CD4-positive, alpha-beta T cell treated with Interferon gamma for 1 hour (primary cell): ENCODE measurements at places on chromosomes 7 and 10.

DNA sequence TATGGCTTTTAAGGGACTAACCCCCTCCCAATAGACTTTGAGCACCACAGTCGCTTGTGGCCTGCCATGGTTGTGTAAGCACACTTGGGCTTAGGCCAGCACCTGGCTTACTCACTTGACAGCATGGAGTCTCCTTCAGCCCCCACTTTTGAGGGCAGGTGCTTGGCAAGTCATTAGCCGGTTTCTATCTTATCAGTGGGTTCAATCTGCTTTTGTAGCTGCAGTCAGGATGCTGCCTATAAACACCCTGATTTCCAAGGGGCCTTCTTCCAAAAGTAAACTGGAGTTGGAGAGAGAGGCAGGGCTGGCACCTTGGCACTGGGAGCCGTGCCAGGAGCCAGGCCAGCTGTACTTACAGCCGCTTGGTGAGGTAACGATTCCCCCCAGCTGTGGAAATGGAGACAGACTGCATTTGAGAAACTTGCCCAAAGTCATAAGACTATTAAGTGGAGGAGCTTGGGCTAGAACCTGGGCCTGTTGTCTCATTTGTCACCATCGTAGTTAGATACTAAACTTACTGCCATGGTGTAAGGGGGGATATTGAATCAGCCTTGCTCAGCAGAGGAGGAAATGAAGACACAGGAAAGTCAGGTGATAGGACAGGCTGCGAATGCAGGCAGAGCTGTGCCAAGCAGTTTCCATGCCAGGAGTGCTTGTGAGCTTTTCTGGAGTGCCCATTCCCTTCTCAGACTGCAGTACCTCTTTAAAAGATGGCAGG is 92.2 kb upstream of the EFCAB10 start:
- no peak for DNase-seq

DNA sequence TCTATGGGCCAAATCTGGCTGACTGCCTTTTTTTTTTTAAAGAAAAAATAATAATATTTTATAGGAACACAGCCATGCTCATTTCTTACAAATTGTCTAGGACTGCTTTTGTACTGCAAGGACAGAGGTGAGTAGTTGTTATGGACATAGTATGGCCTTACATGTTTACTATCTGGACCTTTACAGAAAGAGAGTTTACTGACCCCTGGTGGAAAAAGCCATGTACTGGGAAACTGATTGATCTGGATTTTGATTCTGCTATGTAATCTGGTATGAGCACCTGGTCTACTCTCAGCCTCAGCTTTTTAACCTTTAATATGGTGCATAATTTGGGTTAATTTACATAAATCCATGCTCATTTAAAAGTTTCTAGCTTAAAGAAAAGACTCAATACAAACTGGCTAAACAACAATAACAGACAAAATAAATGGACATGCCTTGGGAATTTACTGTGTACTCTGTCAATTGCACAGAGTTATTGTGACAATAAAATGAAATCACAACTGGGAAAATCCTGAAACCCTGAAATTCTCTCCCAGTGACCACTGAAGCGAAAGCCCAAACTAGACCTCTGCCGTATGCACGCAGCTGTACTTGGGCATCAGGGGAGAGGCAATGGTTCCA is 260.7 kb downstream of the BMPER start:
- no peak for DNase-seq

GRCh38 chr7:128104108-128104742 is 73.0 kb upstream of the LRRC4 start:
- no peak for DNase-seq

DNA sequence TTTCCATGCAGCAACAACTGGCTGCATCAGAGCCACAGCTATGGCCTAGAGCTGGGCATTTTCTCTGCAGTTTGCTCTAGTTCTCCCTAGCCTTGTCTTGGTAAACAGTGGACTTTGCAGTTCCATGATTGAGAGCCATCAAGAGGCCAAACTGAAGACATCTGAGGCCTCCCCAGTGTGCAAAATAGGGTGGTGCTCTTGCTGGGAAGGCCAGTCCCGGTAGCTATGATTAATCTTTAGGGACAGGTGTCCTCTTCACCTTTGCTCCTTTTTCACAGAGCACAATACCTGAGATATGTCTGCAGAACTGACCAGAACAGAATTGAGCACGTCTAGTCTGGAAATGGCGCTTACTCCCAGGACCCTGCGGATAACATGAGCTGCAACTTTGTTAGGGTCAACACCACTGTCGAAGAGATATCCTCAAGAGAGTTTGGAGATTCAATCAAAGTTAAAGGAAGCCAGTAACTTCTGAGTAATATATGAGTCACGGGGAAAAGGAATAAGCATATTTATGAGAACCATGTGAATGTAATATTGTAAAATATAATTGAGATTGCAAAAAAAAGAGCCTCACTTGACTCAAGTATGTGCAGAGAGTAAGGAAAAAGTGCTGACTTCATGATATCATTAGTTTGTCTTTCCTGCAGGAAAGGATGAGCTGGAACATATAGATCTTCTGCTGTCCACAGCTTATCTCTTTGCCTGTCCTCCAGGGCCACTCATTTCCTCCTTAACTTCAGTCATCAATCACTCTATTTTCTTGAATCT is 76.7 kb downstream of the ANK3 start:
- DNase-seq, result no peak

DNA sequence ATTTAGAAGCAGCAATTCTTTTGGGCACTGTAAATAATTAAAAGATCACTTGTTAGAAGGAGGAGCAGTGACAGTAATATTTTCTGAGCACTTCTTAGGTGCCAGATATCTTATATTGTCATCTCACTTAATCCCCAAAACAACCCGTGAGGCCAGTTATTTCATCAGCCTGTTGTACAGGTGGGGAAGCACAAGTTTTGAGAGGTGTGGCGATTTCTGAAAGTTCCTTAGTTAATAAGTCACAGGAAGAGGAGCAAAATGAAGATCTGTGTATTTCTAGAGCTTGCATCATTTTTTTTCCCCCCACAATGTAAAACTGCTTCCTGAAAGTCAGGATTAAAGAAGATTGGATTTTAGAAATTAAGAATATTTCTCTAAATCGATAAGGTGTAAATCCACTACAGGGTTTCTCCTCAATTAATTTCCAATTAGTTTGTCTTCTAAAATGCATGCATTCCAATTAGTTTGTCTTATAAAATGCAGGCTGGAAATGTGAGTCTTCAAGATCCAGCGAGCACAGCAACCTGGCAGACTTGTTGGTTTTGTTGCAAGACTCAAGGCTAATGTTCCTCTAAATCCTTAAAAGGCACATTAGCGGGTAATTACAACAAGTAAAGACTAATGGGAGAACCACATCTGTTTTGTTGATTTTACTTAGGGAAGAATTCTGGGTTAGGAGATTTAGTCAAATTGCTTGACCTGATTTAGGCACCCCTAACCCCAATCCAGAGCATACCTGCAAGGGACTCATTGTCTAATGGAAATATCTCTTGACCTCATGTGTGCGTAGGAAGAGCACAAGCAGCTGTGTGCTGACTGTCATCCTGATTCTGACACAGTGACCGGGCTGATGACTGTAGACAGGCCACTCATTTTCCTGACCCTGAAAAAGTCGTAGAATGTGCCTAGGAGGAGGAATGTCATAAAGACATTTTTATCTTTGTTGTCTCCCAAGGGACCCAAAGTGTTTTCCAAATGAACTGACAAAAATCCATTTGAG is 272.0 kb downstream of the BAMBI start:
- no peak for DNase-seq

GRCh38 chr10:85979598-85979997 is 387.0 kb downstream of the GRID1 start:
- no peak for DNase-seq

GRCh38 chr10:16536155-16536554 is 14.5 kb upstream of the C1QL3 start:
- DNase-seq, result no peak

DNA sequence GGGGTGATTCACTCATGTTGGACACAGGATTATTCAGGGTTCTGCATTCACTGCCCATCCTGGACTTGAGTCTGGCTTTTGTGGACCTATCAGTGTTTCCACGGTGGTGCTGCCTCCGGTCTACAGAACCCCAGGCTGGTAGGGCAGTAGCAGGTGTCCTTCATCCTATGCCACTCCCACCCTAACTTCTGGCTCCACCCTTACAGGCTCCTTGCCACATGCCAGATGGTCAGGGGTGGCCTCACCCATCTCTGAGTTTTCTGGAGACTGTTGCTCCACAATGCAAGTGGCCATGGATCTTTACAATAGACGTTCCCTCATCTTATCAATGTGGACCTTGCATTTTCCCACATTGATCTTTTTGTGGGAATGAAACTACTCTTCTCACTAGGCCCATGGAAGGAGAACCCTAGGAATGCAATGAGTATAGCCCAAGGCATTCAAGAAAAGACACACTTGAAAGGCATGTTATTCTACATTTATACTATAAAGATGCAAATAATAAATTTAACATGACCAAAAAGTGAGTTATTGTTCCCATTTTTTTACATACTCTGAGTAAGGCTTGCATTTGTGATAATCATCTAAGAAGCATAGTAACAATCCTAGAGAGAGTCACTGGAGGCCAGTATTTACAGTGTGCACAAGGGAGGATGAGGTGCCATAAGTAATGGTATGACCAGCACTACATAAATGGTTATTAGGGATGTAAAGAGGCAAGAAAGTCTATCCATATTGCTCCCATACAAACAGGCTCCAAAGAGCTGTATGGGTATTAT is 57.4 kb upstream of the ADO start:
- DNase-seq, result no peak

DNA sequence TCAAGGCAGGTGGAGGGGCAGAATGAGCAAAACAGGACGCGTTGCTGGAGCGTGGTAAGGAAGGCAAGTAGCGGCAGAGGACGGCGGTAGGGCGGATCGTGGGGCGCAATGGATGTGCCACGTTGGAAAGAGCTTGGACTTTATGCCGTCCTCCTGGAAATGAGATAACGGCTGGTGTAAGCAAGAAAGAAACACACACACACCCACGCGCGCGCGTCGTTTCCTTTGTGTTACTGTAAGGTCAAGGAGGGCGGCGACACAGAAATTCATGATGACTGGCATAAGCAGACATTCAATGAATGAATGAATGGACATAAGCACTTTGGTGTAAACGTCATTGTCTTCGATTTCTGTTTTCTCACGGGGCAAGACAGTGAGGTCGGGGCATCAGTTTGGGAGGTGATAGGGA is 683 bp upstream of the ENTPD7 start:
- peak; percentile 14 for DNase-seq

DNA sequence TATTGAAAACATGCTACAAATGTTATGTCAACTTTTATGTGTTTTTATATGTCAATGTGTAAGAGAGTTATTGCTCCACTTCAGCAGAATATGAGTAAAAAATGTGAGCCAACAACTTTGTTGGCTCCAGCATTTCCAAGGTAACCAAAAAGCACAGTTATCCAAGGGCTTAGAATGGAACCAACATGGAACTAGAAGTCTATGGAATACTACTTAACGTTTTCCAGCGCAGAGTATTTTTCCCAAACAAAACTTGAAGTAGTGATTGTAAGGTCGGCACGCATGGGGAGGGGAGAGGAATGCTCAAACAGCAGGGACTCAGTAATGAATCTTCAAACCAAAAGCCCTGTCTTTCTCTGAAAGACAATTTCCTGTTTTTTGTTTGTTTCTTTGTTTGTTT is 45.0 kb upstream of the TSPAN13 start:
- DNase-seq, result no peak

- no peak for DNase-seq
These were observed 66.2 kb downstream of the FAM241B start for GRCh38 chr10:69696073-69696731.

GRCh38 chr10:126749015-126749655 is 78.6 kb upstream of the C10orf90 start:
- DNase-seq, result peak; percentile 3

- DNase-seq, result no peak
These were observed 226.5 kb downstream of the PRKG1 start for GRCh38 chr10:51300617-51301304.

DNA sequence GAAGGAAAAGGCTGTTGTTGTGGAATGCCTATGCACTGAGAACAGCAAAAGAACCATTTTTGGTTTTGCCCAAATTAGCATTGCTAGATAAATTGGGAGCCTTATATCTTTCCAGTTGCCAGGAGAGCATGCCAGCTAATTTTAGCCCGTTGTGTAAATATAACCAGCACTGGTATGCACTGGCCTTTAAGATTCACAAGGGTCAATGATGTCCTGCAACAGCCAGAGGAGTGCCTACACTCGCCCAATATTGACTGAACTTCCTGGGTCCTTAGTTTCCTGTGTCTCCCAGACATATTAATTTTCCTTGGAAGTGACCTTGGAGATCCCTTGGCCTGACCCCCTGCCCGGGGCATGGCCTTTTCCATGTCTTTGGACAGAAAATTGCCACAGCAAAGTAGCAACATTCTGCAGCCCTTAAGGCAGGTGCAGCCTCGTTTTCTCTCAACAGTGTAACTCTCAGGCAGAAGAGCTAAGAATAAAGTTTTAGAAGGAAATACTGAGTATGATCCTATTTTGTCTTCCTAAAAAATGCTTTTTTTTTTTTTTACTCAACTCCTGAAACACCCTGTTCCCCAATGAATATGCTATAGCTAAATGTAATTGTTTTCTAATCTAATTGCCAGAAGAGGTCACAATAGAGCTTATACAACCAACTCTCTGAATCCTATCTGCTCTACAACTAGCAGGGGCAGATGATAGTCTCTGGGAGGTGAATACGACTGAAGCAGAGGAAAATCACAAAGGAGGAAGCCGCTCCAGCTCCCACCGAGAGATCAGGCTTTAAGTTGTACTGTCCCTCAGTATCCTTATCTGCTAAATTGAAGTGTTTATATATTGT is 131.9 kb upstream of the PCGF5 start:
- DNase-seq, result no peak

- DNase-seq, result no peak
These were observed 4.0 kb upstream of the GFRA1 start for GRCh38 chr10:116276981-116277380.

GRCh38 chr7:10439027-10439426 is 534.6 kb upstream of the PHF14 start:
- DNase-seq, result no peak

GRCh38 chr10:122293156-122293960 is 22.3 kb downstream of the BTBD16 start:
- DNase-seq, result no peak

DNA sequence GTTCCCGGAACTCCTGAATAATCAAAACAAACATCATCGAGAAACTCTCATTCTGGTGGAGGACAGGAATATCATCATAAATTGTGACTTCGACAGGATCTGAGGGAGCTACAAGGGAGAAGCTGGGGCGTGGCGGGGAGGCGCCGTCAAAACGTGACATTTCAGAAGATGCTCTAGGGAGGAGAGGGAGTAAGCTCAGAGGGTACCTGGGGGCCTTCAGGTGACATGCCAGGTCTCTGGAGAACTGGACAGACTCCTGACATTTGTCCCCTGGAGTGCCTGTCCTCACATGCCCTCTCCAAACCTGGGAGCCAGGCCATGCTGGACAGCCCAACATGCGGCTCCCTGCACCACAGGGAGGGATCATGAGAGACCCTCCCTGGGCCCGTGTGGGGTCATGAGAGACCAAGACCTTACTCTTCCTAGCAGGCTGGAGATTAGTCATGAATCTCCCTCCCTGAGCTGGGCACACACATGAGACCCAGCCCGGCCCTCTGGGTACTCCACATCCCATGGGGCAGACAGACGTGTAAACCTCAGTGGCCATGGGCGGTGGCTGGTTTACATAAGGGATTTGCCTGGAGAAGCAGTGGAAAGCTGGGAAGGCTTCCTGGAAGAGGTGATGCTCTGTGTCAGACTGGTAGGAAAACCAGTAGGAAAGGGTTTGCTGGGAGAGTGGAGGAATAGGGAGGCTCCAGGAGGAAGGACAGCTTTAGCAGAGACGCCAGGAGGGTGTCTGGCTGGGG is 81.0 kb downstream of the MYL10 start:
- DNase-seq, result no peak
